ENCODE measurements at places on chromosomes 12 and 14.
A peak's percentile ranks its signal among the peaks of the same experiment; 100 is the strongest.

GRCh38 chr14:100240668-100241032, 1.7 kb downstream of the YY1 start:
- DNase-seq: no peak

DNA sequence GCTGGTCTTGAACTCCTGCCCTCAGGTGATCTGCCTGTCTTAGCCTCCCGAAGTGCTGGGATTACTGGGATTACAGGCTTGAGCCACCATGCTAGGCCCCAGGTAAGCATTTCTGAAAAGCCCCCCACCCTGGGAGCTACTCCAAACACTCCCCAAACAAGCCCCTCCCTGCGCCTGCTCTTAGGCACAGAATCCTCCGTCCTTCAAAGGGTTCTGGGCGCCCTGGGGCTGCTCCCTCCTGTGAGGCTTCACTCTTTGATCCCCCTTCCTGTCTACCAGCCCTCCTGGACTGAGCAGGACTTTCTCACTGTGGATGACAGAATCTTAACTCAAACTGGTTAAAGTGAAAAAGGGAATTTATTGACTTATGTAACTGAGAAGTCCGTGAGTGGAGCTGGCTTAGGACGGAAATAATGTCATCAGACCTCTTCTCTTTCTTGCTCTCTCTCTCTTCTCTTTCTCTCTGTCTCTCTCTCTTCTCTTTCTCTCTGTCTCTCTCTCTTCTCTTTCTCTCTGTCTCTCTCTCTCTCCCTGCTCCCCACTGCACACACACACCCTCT, 66.9 kb upstream of the CLMN start:
- DNase-seq: no peak

- no peak for DNase-seq
Observed at GRCh38 chr12:93844164-93844784, 167.1 kb downstream of the CRADD start.

DNA sequence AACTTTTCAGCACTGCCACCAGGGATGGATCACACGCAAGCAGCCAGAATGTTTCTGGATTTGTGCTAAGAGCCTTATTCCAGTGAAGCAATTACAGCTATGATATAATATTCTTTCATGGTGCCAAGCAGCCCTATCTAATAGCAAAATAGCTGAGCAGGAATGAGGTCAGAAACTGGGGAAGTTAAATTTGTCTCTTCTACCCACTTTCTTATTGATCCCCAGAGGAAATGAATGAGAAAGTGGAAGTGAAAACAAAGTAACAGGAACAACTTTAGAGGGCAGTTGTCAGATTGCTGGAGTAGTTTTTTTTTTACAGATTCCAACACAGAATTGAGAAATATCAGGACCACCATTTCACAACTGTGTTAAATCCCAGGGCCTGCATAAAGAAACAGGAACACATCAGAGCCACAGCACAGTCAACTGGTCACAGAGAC, 44.8 kb downstream of the GCH1 start:
- DNase-seq: no peak

DNA sequence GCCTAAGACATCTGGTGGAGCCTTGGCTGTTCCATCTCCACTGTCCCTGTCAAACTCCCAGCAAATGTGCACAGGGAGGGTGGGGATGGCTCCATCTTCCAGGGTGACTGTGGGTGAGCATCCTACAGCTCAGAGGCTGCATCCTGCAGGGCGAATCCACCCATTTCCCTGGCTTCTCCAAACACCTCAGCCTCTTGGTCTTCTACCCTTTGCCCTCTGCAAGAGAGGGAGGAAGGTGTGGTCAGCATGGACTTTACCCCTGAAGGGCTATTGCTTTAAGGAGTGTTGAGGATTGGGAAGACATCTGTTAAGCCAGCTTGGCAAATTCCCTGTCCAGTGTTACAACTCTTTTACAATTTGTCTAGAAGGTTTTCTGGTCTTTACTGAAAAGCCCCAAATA, 23.1 kb upstream of the DGLUCY start:
- DNase-seq: no peak

DNA sequence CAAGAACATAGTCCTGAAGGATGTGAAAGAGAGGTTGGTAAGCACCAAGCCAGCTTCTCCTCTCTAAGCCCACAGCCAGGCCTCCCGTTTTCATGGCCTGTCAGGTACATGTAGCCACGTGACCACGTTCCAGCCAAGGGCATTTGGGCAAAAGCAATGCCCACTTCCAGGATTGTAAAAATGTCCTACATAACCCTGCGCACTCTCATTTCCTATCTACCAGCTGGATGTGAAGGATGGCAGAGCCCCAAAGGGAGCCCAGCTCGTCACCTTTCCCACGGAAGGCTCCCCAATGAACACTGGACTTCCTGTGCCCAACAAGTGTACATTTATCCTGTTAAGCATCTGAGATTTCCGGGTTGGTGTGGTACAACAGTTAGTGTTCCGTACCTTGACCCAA, 231.7 kb downstream of the TMEM132D start:
- DNase-seq: no peak

DNA sequence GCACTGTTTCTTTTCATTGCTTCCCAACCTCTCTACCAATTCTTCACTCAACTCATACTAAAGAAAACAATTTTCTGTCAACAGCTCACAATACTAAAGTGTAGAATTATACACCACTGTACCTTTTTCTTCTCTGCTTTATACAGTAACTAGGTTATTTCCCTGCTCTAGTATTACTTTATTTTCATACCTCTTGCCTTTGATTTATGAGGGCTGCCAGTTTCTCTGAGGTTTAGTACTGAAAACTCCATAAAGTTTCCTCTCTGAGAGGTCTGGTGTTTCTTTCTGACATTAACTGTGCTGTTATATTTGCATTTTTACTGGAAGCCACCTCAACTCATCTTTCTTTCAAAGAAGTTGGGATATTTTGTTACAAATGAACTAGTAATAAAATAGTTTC, 63.0 kb upstream of the GRIP1 start:
- no peak for DNase-seq

DNA sequence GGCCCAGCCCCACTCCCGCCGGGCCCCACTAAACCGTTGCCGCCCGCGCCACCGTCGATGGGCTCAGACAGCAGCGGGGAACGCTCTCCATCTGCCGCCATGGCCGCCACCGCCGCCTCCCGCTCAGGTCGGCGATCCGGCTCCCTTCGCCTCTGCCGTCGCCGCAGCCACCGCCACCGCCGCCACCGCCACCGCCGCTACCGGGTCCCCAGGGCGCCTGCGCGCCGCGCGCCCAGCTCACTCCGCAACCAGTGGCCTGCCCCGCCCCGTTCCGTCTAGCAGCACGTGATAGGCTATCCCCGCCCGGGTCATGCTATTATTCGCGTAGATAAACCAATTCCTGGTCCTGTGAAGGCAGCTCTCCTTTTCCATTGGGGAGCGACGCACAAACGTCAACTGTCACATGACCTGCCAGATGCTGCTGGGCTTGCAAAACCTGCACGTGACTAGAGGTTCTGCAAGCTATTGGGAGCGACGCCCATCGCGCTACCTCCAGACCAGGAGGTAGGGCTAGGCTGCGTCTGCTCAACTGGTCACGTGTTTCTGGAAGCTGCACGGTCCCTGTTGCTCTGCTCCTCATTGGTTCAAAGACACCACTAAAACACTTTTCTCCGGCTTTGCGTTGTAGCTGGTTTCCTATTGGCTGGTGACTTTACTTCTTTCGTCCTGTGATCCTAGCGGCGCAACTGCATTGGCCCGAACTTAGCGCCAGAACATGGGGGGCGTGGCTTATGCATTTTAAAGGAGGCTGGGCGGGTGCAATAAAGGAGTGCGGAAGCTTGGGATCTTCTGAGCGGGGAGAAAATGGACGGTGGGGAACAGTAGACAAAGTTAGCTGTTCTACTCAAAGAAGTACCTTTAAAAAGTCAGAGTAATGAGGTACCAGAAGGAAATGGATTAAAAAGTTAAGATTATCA, at the start of gene PIP4P1:
TSS of gene PIP4P1 (minus strand) at position 210 of the 917 bp plus-strand sequence. CDS start at position 101, 109 bp downstream.
- peak; percentile 99 for DNase-seq

- DNase-seq: no peak
Observed at GRCh38 chr14:54702492-54702891, 135.6 kb downstream of the SAMD4A start.

DNA sequence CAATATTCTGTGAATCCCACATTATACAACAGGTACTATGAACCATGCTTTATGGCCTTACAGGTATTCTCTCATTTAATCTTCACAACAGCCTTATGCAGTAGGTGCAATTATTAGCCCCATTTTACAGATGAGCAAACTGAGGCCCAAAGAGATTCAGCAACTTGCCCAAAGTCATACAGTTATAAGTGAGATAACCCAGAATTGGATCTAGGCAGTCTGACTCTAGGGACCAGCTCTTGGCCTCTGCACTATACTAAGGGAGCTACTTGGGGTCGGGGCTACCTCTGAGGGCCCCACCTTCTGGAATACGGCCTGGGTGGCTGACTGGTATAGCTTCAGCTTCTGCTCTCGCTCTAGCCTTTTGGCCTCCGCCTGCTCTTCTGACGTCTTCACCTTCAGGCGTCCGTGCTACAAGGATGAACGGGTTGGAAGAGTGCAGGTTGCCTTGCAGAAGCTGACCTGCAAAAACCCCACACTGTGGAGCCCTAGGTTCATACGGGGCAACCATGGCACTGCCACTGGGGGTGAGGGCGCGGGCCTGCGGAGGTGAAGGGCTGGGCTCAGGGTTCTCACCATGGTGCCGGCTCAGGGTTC, 762 bp downstream of the RABGGTA start:
- DNase-seq: no peak

DNA sequence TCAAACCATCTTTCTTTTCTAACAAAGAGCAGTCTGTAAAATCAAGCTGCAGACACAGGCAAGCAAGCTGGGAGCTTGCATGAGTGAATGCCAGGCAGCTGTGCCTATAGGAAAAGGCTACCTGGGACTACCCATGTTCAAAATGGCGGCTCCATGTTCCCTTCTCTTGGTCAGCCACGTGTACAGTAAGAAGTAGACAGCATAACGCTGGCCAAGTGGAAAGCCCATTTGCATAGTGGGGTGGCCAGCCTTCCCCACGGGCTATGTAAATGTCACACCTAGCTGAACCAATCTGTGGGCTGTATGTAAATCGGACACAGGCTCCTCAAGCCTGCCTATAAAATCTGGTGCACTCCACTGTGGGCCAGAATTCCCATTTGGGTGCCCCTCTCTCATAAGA, 117.1 kb downstream of the SYT10 start:
- DNase-seq: peak; percentile 22

DNA sequence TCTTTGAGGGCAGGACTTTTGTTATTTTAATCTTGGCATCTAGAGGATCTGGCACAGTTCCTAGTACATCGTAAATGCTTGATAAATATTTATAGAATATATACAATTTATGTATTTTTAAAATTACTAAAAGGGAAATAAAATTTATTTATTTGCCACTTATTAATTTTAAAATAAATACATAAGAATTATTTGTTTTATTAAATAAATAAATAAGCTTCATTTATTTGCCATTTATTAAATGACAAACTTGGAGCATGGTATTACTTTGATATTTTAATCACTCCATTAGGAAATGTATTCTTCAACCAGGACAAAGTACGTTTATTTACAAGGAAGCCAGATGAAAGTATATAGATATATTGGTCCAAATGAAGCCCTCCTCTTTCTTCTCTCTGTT, 118.7 kb upstream of the LRIG3 start:
- no peak for DNase-seq

- DNase-seq: no peak
Observed at GRCh38 chr12:20505056-20505455, 136.7 kb downstream of the PDE3A start.

DNA sequence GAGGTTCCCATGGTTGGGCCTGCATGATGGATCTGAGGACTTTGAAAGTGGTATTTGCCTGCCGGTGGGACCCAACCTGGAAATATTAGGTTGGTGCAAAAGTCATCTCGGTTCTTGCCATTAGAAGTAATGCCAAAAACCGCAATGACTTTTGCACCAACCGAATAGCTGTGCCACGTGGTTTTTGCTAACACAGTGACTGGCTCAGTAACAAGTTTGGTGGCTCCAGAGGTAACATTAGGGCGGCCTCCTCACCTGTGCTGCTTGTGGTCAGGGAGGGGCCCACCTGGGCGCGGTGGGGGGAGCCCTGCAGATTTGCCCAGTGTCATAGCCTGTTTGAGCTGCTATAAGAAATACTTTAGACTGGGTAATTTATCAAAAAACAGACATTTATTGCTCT, 1.8 kb downstream of the BDKRB2 start:
- no peak for DNase-seq

DNA sequence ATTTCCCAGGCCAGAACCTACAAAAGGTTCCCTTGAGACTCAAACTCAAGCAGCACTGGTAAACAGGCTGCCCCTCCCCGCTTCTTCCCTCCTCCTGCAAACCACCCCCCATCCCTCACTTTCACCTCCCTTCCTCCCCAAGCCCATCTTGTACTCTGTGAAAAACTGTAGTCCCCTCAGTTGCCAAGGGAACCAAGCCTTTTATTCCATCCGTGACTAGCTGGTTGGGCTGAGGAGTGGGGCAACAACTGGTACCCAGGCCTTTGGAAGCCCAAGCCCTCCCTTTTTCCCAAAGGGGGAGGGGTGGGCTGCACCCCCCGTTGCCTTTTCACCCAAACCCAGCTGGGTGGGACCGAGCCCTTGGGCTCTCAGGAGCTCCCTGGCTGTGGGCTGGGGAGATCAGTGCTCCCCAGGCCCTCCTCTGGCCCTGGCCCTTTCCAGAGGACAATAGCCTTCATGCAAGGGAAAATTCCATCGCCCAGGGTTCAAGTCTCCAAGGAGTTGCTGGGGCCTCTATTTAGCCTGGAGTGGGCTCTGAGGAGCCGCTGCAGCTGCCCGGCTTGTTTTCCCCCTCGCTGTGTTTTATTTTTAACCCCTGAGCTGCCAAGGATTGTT, 61.9 kb downstream of the ZFP36L1 start:
- no peak for DNase-seq

- DNase-seq: no peak
Observed at GRCh38 chr12:67237231-67237630, 31.9 kb upstream of the CAND1 start.

GRCh38 chr14:95226801-95227200, 69.5 kb upstream of the DICER1 start:
- no peak for DNase-seq

GRCh38 chr14:101560534-101561113, 671 bp upstream of the DIO3 start:
- no peak for DNase-seq

DNA sequence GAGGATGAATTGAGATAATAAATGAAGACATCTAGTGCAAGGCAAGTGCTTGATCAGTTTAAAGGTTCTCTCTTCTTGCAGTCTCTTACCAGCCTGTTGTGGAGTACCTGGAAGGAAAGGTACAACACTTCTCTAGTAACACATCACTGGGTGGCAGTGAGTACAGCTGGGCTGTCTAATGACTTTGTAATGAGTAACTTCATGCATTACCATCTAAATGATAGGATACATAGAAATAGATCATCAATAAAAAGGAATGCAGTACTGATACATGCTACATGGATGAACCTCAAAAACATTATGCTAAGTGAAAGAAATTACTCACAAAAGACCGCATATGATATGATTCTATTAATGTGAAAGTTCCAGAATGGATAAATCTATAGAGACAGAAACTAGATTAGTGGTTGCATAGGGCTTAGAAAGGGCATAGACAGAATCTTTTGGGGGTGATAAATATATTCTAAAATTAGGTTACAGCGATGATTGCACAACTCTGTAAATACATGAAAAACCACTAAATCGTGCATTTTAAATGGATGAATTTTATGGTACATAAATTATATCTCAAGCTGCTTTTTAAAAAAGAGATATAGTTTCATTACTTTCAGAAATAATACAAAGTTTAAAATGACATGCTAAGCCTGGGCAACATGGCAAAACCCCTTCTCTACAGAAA, 224.4 kb downstream of the CHST11 start:
- DNase-seq: no peak
